Esophagus muscularis mucosa (tissue), 4 donors: ENCODE measurements at places on chromosomes 6 and 20. TPM values are rescaled to one million over a fixed set of nuclear protein-coding genes. Genes with fewer than 3 reads are reported as not detected.

- DNase-seq = no peak
Measured at GRCh38 chr6:161437851-161438250, 164.0 kb upstream of the AGPAT4 start.

The ASCC3 gene
- 26.2 TPM for total RNA-seq

DNA sequence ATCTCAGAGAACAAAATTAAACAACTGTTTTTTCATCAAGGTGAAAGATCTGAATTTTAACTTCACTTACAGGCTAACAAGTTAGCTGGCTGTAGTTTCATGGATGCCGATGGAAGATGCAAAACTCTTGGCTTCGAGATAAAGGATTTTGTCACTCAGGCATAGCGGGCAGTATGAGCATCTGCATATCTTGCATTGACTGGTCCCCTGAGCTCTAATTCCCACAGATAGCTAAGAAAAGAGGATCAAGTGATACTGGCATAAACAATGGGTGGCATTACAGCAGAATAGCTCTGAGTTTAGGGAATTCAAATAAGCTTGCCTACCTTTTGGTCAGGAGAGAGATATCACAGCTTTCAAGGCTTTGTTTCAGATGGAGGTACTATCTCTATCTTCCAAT, 1.8 kb upstream of the CLVS2 start:
- no peak for DNase-seq

The DEF6 gene
- total RNA-seq = 4.7 TPM
